Vein endothelial cell (primary cell): ENCODE measurements at places on chromosomes 3 and 15. TPM values are rescaled to one million over a fixed set of nuclear protein-coding genes. Genes with fewer than 3 reads are reported as not detected.

PLCB2 gene
- total RNA-seq = 0.33 and 1.1 TPM in 2 replicates

DNAH12 gene
- total RNA-seq = under 0.01 and 0.10 TPM in 2 replicates

HCLS1 gene
- 31.7 and 34.3 TPM in 2 replicates for total RNA-seq

NXPE3 gene
- total RNA-seq = 5.7 and 6.5 TPM in 2 replicates

CYP11A1 gene
- total RNA-seq = 0.10 TPM in 1 of 2 replicates, not detected in the other

CPN2 gene
- total RNA-seq = not detected in 2 replicates

LMAN1L gene
- not detected in 2 replicates for total RNA-seq

C3orf22 gene
- total RNA-seq = not detected in 2 replicates

XCR1 gene
- total RNA-seq = not detected in 2 replicates

PRR20G gene
- total RNA-seq = not detected in 2 replicates

SKOR1 gene
- 0.10 TPM in 1 of 2 replicates, not detected in the other for total RNA-seq

HACD2 gene
- total RNA-seq = 16.3 and 20.8 TPM in 2 replicates

NOX5 gene
- 0.33 TPM in 1 of 2 replicates, not detected in the other for total RNA-seq

SMAD6 gene
- total RNA-seq = 15.3 and 24.2 TPM in 2 replicates

GORASP1 gene
- 65.7 and 66.9 TPM in 2 replicates for total RNA-seq

CCDC9B gene
- total RNA-seq = 15.2 and 15.7 TPM in 2 replicates

SLC15A2 gene
- total RNA-seq = under 0.01 and 0.33 TPM in 2 replicates

FANCD2 gene
- total RNA-seq = 14.4 and 29.4 TPM in 2 replicates

FEZF2 gene
- total RNA-seq = not detected in 2 replicates

RARRES1 gene
- total RNA-seq = 0.96 and 1.3 TPM in 2 replicates

TP63 gene
- not detected in 2 replicates for total RNA-seq

EPHA3 gene
- total RNA-seq = under 0.01 TPM in 1 of 2 replicates, not detected in the other
